ENCODE measurements at places on chromosomes 11 and 22. TPM values are rescaled to one million over a fixed set of nuclear protein-coding genes. Genes with fewer than 3 reads are reported as not detected.

The BTBD18 gene
- not detected for total RNA-seq

DNA sequence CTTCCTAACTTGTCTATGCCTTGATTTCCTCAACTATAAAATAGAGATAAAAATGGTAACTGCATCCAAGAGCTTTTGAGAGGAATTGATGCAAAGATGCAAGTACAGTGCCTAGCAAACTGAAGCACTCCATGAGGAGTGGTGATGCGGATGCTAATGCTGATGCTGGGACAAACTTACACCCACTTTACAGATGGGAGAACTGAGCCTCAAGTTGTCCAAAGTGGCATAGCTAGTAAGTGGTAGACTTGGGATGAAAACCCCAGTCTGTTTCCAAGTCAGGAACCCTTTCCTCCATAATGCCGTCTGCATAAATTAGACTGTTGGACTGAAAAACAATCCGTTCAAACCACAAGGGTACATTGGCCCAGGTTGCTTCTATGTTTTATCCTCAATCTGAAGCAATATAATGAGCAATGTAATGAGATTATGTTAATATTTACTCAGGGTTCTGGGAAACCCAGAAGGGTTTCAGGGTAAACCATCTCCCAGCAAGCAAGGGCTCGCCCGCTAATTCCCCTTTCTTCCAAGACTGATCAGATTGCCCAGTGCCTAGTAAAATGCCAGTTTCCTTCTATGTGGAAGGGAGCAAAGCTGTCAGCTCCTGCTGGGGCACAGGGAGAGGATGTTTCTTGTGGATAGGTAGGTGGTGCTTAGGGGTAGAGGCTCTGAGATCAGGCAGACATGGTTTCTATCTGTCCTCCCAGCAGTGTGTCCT, 10.4 kb upstream of the EHF start:
- no peaks in the 10 kb centered on the region for H3K27me3 ChIP-seq
- DNase-seq: no peak
- no peak overlapping the region for H3K4me3 ChIP-seq
- no peaks in the 10 kb centered on the region for H3K36me3 ChIP-seq

GRCh38 chr11:19821412-19821875, 108.8 kb downstream of the NAV2 start:
- no peak overlapping the region for H3K27ac ChIP-seq
- DNase-seq: no peak
- H3K4me3 ChIP-seq: no peak overlapping the region
- H3K27me3 ChIP-seq: no peaks in the 10 kb centered on the region

The GLB1L3 gene
- total RNA-seq: not detected

GRCh38 chr11:65329944-65330403, 3.7 kb upstream of the DPF2 start:
- no peak overlapping the region for H3K27ac ChIP-seq
- DNase-seq: peak; percentile 95
- H3K36me3 ChIP-seq: peaks cover 4% of the 10 kb centered on the region
- H3K4me1 ChIP-seq: peaks cover 5% of the 10 kb centered on the region
- no peak overlapping the region for H3K4me3 ChIP-seq
- H3K27me3 ChIP-seq: no peaks in the 10 kb centered on the region

Measured in SJSA1 (cell line).